ENCODE measurements at places on chromosomes 6 and 20.

DNA sequence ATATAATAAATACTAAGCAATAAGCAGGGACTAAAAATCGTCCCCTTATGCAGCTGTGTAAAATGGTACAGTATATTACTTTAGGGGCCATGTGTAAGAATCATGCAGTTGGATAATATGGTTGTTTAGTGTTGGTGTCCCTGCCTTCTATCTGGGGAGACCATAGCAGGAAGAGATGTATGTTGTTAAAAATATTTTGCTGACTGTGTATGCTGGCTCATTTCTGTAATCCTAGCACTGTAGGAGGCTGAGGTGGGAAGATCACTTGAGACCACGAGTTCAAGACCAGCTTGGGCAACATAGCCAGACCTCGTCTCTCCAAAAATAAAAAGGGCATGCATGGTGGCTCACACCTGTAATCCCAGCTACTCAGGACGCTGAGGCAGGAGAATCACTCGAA lies 5.6 kb downstream of the PANK2 start:
- peak; percentile 21 for DNase-seq

GRCh38 chr20:36177716-36178115 lies 23.2 kb downstream of the EPB41L1 start:
- no peak for DNase-seq

GRCh38 chr6:3415082-3415453 lies 41.8 kb downstream of the SLC22A23 start:
- DNase-seq: no peak

GRCh38 chr6:145845557-145845956 lies 31.0 kb upstream of the FBXO30 start:
- no peak for DNase-seq

DNA sequence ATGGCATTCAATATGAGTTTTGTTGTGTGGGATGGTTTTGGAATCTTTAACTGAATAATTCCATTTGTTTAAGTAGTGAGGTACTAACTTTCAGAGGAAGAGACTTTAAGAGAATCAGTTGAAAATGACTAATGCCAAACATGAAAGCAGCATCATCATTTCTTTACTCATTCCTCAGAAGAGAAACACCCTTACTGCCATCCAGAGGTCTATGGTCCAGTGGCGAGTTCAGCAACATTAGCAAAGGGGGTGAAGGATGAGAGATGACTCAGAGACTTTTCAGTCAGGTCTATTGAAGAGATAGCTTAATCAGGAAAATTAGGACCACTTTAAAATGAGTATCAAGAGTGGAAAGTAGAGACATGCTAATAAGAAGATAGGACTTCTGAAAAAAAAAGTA lies 118.8 kb downstream of the COL19A1 start:
- peak; percentile 15 for DNase-seq

GRCh38 chr6:154441995-154442310 lies 68.5 kb downstream of the CNKSR3 start:
- DNase-seq: no peak

DNA sequence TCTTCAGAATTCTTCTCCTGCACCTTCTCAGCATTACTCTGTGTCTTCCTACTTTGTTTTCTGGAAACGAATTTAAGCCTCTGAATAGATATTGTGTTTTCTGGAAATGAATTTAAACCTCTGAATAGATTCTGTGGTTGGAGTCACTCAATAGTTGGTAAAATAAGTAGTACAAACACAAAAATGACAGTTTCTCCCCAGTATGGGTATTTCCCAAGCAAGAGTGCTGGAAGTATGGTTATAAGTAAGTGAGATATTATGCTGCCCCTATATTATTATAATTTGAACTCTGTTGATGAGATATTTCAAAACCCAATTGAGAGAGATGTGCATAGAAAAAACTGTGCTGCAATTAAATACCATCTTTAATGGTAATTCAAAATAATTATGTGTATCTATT lies 94.9 kb downstream of the TINAG start:
- no peak for DNase-seq

GRCh38 chr6:42571611-42572342 lies 7.9 kb downstream of the UBR2 start:
- no peak for DNase-seq

- DNase-seq: no peak
Measured at GRCh38 chr20:33401921-33402369, 626 bp upstream of the CDK5RAP1 start.

- DNase-seq: no peak
Measured at GRCh38 chr6:80077067-80077466, 29.4 kb upstream of the BCKDHB start.

DNA sequence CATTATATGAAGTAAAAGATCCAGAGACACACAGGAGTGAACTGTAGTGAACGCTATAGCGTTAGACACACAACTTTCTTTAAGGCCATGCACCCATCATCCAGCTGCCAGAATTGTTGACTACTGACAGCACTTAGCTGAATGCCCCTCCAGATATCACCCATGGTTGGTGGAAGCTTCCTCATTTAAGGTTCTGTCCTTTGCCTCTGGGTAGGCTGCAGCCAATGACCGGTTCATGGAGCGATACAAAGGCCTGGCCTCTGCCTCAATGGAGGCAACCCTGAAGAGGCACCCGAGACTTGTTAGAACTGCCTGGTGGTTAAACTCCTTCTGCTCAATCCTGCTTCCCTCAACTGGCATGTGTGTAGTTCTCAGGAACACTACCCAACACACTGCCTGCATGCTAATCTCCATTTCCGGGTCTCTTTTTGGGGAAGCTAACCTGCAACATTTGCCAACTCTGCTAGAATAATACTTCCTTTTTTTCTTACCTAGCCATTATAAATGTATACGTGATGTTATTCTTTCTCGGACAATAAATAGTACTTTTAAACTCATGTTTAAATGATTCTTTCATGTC lies 49.8 kb upstream of the THEMIS start:
- DNase-seq: no peak

GRCh38 chr6:112874881-112875280 lies 527.8 kb downstream of the RFPL4B start:
- no peak for DNase-seq

GRCh38 chr6:34196116-34196832 lies 40.4 kb upstream of the HMGA1 start:
- peak; percentile 89 for DNase-seq

- peak; percentile 2 for DNase-seq
Measured at GRCh38 chr6:56101141-56101553, 146.2 kb downstream of the COL21A1 start.
